ENCODE measurements at places on chromosomes 11 and 22. TPM values are rescaled to one million over a fixed set of nuclear protein-coding genes. Genes with fewer than 3 reads are reported as not detected.

- no peak for DNase-seq
- peaks cover 8% of the 10 kb centered on the region for H3K36me3 ChIP-seq
- no peak overlapping the region for H3K27ac ChIP-seq
- no peaks in the 10 kb centered on the region for H3K4me1 ChIP-seq
Observed at GRCh38 chr11:73795925-73796632, 8.4 kb downstream of the MRPL48 start.

DNA sequence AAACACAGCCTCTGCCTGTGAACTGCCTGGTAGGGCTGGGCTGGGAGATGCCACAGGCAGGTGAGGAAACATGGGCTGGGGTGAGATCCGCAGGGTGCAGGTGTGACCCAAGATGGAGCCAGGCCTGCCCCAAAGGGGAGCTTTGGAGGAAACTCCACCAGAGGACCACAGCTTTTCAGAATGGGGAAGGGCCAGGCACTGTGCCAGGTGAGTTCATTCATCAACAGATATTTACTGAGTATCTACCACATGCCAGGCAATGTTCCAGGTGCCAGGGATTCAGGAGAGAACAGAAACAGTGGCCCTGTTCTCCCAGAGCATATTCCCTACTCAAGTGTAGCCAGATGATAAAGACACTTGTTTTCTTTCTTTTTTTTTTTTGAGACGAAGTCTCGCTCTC lies 11.2 kb downstream of the RTN4RL2 start:
- peaks cover 59% of the 10 kb centered on the region for H3K27me3 ChIP-seq
- no peak for DNase-seq
- no peak overlapping the region for H3K27ac ChIP-seq
- no peak overlapping the region for H3K4me3 ChIP-seq
- no peaks in the 10 kb centered on the region for H3K36me3 ChIP-seq

DNA sequence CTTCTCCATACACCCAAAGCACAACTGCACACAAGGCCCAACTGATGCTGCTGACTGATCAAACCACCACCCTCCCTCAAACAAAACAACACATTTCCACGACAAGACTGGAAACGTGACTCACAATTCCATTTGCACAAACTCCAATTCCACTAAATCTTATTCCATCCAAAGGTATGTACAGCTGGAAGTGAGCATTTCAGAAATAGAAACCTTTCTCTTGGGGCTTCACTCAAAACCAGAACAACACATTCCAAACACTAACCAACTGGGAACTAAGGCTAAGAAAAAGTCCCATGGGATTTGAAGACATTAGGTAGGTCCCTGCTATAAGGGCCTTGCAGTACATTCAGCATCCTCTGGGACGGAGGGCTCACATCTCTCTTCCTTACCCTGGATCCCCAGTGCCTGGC lies 19.6 kb downstream of the MORC2 start:
- no peak for DNase-seq
- H3K27me3 ChIP-seq = no peaks in the 10 kb centered on the region
- peaks cover 12% of the 10 kb centered on the region for H3K4me1 ChIP-seq

DNA sequence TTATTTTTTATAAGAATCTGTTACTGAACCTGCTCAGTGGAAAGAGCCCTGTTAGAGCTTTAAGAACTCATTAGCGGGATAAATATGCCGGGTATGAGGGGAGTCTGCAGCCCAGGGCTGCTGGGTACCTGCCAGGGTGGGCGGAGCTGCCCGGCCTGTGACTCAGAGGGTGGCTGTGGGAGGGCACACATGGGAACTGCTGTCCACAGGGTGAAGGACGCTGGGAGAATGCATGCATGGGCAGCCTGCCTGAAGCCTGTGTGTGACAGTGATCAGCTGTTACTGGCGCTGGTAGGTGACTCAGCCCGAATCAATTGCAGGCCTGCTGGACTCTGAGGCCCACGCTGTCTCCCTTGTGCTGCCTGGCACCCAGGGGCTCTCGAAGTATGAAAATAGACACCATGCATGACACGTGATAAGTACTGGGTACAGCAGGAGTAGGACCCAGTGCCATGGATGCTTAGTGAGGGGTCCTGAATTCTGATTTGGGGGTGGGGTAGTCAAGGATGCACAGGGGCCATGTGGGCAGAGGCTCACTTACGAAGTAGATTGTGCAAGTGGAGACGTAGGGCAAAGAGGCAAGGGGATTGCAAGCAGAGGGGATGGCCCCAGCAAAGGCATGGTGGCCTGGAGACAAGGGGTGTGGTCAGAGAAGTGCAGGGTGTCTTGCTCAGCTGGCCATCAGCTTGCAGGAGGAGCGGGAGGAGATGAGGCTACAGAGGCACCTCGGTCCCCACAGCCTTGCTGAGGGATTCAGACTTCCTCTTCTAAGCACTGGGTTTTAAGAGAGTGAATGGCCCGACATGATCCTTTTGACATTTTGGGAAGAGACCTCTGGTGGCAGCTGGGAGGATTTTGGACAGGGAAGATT lies 36.5 kb downstream of the GRIK4 start:
- no peak overlapping the region for H3K4me3 ChIP-seq
- peaks cover 37% of the 10 kb centered on the region for H3K4me1 ChIP-seq
- peak overlapping the region; percentile 30 for H3K27ac ChIP-seq
- H3K27me3 ChIP-seq = peaks cover 25% of the 10 kb centered on the region
- no peaks in the 10 kb centered on the region for H3K36me3 ChIP-seq
- no peak for DNase-seq

- no peaks in the 10 kb centered on the region for H3K36me3 ChIP-seq
- no peak overlapping the region for H3K4me3 ChIP-seq
- H3K4me1 ChIP-seq = peaks cover 24% of the 10 kb centered on the region
- DNase-seq = no peak
Observed at GRCh38 chr11:116232364-116232828, 540.4 kb downstream of the BUD13 start.

GRCh38 chr11:103881584-103881983 lies 154.9 kb upstream of the DDI1 start:
- H3K27ac ChIP-seq = no peak overlapping the region
- DNase-seq = no peak
- no peaks in the 10 kb centered on the region for H3K27me3 ChIP-seq
- H3K4me1 ChIP-seq = no peaks in the 10 kb centered on the region

GRCh38 chr22:49934891-49935557 lies 16.6 kb downstream of the CRELD2 start:
- peaks cover 5% of the 10 kb centered on the region for H3K27me3 ChIP-seq
- H3K4me1 ChIP-seq = peaks cover 10% of the 10 kb centered on the region
- H3K4me3 ChIP-seq = no peak overlapping the region

- H3K27ac ChIP-seq = peak overlapping the region; percentile 99
- H3K36me3 ChIP-seq = no peaks in the 10 kb centered on the region
- H3K27me3 ChIP-seq = no peaks in the 10 kb centered on the region
- H3K4me1 ChIP-seq = peaks cover 24% of the 10 kb centered on the region
- no peak for DNase-seq
Observed at GRCh38 chr11:9615031-9615451, 41.6 kb downstream of the WEE1 start.

DNA sequence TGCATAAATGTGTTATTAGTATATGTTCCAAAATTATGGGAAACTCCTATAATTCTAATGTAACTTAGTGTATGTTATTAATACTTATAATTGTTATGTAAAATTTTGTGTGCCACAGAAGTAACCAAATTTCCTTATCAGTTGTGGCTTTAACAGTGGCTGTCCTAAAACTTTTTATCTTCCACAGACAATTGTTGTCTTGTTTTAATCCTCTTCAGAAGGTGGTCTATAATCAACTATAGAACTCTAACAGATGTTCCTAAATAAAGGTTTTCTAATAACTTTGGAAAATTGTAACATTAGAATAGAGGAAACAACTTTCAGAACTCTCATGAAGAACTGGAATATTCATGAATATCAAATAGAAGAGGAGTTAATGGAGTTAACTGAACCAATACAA lies 44.4 kb upstream of the DBX1 start:
- H3K4me3 ChIP-seq = no peak overlapping the region
- no peaks in the 10 kb centered on the region for H3K4me1 ChIP-seq
- H3K27me3 ChIP-seq = peaks cover 74% of the 10 kb centered on the region
- no peak overlapping the region for H3K27ac ChIP-seq
- H3K36me3 ChIP-seq = no peaks in the 10 kb centered on the region

- no peaks in the 10 kb centered on the region for H3K4me1 ChIP-seq
- H3K27ac ChIP-seq = no peak overlapping the region
- no peak overlapping the region for H3K4me3 ChIP-seq
- H3K36me3 ChIP-seq = no peaks in the 10 kb centered on the region
- no peak for DNase-seq
Observed at GRCh38 chr11:63277345-63277943, 34.0 kb upstream of the SLC22A25 start.

- H3K4me1 ChIP-seq = no peaks in the 10 kb centered on the region
- H3K36me3 ChIP-seq = no peaks in the 10 kb centered on the region
- no peak overlapping the region for H3K27ac ChIP-seq
- DNase-seq = no peak
- H3K27me3 ChIP-seq = peaks cover 24% of the 10 kb centered on the region
Observed at GRCh38 chr11:70263363-70263762, 7.1 kb upstream of the PPFIA1 start.

DNA sequence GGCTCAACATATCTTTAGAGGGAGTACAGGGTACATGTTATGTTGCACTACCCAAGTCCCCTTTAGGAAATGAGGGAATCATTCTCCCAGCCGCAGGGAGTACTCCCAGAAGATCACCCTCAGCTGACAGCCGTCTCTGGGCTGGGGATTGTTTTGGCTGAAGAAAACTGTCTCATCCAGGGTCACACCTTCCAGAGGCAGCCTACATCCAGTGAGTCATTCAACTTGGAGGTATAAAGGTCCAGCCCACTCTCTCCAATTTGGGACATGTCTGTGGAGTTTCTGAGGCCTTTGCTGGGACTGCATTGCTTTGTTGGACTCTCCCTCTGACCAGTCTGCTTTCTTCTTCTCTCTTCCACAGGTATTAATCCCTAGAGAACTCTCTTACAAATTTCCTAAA lies 42.1 kb downstream of the RASSF10 start:
- H3K4me3 ChIP-seq = no peak overlapping the region
- no peaks in the 10 kb centered on the region for H3K36me3 ChIP-seq
- DNase-seq = no peak
- no peak overlapping the region for H3K27ac ChIP-seq
- H3K4me1 ChIP-seq = peaks cover 6% of the 10 kb centered on the region
- H3K27me3 ChIP-seq = no peaks in the 10 kb centered on the region

GRCh38 chr22:32534252-32535235 lies 59.9 kb downstream of the FBXO7 start:
- H3K27me3 ChIP-seq = no peaks in the 10 kb centered on the region
- no peak overlapping the region for H3K4me3 ChIP-seq
- H3K27ac ChIP-seq = no peak overlapping the region
- no peak for DNase-seq
- peaks cover 38% of the 10 kb centered on the region for H3K4me1 ChIP-seq

DNA sequence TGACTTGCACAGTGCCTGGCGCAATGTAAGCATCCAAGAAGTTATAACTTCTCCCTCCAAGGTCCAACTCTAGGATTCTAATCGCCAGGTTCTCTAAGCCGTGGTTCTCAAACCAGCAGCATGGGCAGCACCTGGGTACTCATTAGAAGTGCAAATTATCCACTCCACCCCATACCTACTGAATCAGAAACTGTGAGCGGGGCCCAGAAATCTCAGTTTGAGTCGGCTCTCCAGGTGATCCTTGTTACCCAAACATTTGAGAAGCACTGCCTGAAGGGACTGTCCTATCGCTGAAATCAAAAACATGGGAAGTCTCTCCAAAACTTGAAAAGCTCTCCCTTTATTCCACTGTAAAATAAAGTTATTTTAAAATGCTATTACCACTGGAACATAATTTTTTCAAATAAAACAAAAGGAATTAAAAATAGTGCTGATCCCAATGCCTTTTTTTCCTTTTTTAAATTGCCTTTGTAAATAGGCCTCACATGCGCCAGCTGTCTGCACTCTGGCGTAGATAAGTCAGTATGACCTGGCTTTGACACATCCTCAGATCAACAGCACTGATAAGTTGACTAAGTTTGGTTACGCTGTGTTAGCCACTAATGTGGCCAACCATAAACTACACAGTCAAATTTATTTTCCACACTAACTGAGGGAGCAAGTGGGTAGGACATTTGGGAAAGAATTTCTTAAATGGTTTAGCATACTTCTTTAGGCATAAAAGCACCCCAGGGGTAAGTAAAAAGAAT lies 8.4 kb upstream of the CTR9 start:
- peaks cover 8% of the 10 kb centered on the region for H3K4me1 ChIP-seq
- no peaks in the 10 kb centered on the region for H3K36me3 ChIP-seq
- no peak for DNase-seq
- peak overlapping the region; percentile 46 for H3K27ac ChIP-seq
- H3K27me3 ChIP-seq = no peaks in the 10 kb centered on the region

The MMP27 gene
- not detected for total RNA-seq

The STK33 gene
- 2.8 TPM for total RNA-seq

The PPP2R1B gene
- 52.3 TPM for total RNA-seq

The MRGPRE gene
- total RNA-seq = not detected

All from type B pancreatic cell (in vitro differentiated cells).